ENCODE measurements at places on chromosomes 12 and 14.

GRCh38 chr14:87063181-87063580 is 929.8 kb downstream of the GALC start:
- DNase-seq: no peak

- DNase-seq: no peak
These were observed 292.1 kb downstream of the GLT1D1 start for GRCh38 chr12:129145381-129145780.

- DNase-seq: no peak
These were observed 16.6 kb downstream of the NFKBIA start for GRCh38 chr14:35387713-35388579.

GRCh38 chr12:59118356-59118755 is 198.1 kb upstream of the LRIG3 start:
- DNase-seq: no peak

GRCh38 chr12:47078733-47079467 is 521 bp upstream of the PCED1B start:
- DNase-seq: no peak

DNA sequence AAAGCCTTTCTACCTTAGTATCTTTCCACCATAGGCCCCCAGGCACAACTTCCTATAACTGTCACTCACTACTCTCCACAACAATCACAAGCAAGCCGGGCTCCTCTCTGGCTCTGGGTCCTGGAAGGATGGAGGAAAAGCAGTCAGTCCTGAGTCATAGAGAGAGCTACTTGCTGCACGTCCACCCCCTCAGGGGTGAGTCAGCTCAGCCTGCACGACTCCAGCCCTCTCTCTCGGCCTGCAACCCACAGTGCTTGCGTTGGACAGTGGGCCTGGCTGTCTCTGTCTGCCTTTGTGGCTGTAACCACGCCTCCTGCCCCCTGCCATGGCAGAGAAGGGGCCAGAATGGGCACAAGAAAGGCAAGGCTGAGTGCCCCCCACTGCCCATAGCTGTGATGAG is 154.1 kb upstream of the FKBP4 start:
- DNase-seq: no peak

GRCh38 chr12:94760786-94761185 is 110.4 kb upstream of the TMCC3 start:
- DNase-seq: no peak

DNA sequence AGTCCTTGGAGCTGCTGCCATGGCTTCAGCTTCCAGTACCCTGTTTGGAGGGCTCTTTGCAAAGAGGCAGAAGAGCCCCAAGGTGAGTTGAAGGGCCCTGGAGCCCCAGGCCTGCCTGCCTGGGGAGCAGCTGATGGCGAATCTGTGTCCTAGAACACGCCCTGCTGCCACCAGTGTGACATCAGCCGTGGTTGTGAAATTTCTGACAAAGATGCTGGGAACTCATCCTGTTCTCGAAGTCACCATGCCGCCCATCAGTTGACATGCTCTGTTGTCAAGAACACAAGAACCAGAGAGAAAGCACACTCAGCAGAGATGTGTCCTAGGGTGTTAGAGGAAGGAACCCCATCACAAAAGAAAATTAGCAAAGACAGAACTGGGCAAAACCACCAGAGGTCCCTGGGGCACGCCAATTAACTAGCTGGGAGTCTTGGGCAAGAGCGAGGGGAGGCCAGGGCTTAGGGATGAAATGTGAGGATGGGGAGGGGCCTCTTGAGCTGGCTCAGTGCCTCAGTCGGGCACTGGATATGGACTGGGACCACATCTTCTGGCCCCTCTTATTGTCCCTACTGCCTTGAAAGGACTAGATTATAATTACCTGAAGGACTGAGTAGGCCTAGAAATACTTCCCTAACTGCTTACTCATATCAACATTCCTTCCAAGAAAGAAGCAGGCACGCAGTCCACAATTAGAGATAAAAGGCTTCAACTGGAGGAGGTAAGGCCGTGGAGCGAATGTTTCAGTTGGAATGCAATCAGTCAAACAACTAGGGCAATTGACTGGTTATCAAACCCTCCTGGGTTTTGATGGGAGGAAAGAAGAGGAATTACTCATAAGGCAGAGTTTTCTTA is 163.1 kb downstream of the CACNA1C start:
- no peak for DNase-seq

GRCh38 chr12:79560225-79560889 is 130.4 kb downstream of the PAWR start:
- DNase-seq: no peak

DNA sequence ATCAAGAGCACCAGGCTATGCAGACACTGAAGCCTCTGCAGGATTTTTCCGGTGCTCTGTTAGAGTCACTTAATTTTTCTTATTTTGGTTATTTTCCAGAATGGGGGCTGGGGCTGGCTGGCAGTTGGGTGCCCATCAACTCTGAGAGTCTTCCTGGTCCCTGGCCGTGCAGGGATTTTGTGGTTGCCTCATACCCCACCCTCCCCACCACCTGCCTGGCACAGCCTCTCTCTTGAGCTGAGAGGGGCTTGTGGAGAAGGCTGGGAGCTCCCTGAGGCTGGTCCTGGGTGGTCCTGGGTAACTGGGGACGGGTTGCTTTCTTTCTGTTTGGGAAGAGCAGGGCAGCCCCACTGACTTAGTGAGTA is 23.3 kb downstream of the LRTM2 start:
- no peak for DNase-seq

GRCh38 chr14:66403183-66403582 is 83.0 kb upstream of the CCDC196 start:
- no peak for DNase-seq

- DNase-seq: no peak
These were observed 137.2 kb upstream of the DNM1L start for GRCh38 chr12:32541754-32542374.

GRCh38 chr12:113351089-113351488 is 7.3 kb upstream of the PLBD2 start:
- no peak for DNase-seq

DNA sequence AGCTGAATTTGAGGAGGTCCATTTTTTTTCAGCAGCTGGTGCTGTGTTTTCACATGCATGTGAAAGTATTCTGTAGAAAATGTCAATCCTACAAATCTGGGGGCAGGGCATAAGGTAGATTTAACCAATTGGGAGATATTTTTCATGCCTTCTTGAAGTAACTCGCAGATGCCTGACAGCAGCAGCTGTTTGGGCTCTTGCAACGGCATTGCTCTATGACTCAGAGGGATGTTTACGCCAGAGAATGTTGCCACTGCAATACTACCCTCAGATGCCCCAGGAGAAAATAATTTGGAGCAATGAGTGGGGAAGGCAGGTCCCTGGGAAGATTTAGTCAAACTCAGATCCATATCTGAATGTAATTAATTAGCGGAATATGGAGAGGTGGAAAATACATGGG is 42.5 kb upstream of the MYBPC1 start:
- DNase-seq: no peak

GRCh38 chr12:39626033-39626814 is 6.6 kb upstream of the ABCD2 start:
- DNase-seq: no peak

- no peak for DNase-seq
These were observed 917.0 kb downstream of the LRFN5 start for GRCh38 chr14:42523666-42524065.

DNA sequence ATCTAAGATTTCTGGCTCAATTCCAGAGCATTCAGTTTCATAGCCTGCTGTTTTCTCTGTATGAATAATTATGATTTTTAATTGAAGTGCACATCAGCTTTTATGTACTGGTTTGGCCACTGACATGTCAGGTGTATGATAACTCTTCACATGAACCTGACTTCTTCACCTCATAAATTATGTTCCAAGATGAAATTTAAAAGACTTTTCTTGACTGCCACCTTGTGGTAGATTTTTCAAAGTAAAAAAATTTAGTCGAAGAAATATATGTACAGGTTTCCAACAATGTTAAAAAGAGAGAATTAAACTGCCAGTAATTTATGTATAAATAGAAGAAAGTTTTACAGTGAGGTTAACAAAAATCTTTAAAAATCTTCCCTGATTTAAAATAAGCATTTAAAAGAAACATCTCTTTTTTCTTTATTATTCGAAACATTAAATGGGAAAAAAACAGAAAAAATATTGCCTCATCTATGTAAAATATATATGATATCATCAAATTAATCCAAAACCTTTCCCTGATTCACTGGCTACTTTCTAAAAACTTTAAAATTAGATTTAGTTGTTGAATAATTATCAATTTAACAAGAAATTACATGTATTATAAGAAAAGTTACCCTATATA is 124.9 kb upstream of the ATXN7L3B start:
- no peak for DNase-seq

- no peak for DNase-seq
These were observed 22.8 kb downstream of the EXOC5 start for GRCh38 chr14:57245941-57246340.

- DNase-seq: no peak
These were observed 231.3 kb upstream of the AMIGO2 start for GRCh38 chr12:47311010-47311409.

GRCh38 chr12:52371716-52372115 is 4.4 kb upstream of the KRT85 start:
- no peak for DNase-seq

DNA sequence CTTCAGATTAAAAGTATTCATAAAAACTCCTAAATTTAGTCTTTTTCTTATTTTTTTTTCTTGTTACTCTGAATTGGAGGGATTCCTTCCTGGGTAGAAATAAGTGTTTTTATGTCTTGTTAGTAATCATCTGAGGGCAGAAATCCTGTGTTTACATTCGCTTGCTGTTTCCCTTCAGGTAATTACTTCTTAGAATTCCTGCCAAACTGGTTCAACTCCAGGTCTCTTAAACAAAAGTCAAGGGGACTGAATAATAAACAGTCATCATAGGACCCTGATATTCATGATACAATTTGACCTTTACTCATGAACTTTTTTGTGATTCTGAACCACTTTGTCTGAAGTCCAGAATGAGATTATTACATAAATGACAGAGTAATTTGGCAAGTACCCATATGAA is 843.9 kb downstream of the FLRT2 start:
- no peak for DNase-seq

- DNase-seq: no peak
These were observed 379.4 kb downstream of the RPS29 start for GRCh38 chr14:49206828-49207227.

DNA sequence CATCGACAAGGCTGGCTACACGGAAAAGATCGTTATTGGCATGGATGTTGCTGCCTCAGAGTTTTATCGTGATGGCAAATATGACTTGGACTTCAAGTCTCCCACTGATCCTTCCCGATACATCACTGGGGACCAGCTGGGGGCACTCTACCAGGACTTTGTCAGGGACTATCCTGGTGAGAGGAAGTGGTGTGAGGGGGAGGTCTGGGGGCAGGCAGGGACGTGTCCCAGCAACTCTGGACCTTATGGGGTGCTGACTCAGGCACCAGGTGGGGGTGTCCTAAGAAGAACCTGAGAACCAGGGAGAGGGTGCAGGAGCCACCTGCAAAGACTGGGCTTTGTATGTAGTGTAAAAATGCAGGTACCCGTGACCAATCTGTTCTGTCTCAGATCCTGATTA is 5.2 kb downstream of the ENO2 start:
- DNase-seq: no peak

- no peak for DNase-seq
These were observed 62.7 kb downstream of the EEA1 start for GRCh38 chr12:92866418-92866817.

DNA sequence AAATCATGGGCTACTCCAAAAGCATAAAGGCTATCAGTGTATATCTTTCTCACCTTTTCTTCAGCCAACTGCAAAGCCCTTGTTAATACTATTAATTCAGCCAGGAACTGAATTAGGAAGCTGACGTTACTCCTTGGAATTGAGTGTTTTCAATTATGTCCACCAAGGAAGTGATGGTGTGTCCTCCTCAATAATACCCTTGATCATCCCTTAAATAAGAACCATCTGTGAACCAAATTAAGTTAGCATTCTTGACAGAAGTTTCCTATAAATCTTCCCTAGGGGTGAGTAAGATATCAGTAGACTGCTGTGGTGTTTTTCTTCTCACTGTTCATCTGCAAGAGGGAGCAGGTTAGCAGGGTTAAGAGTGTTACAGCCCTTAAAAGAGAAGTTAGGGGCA is 252.3 kb upstream of the AVPR1A start:
- no peak for DNase-seq

GRCh38 chr12:6942331-6942665 is 1.3 kb upstream of the RNU7-1 start:
- no peak for DNase-seq

- DNase-seq: no peak
These were observed 18.4 kb upstream of the PRPF39 start for GRCh38 chr14:45065540-45065939.

DNA sequence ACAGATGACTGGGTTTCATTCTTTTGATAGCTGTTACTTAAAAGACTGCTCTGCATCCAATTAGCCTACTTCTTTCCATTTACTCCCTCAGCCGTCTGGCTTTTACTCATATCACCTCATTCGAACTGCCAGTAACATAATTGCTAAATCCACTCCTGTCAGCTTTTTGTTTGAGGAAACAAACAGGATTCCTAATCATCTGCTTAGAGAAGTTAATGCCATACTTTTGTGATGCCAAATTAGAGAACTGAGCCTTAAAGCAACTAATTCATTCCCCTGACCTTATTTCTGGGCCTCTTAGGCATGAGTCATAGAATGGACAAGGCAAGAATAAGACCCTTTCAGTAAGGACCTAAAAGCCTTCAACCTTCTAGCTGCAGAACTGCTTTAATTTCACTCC is 2.9 kb downstream of the OXA1L start:
- DNase-seq: no peak

DNA sequence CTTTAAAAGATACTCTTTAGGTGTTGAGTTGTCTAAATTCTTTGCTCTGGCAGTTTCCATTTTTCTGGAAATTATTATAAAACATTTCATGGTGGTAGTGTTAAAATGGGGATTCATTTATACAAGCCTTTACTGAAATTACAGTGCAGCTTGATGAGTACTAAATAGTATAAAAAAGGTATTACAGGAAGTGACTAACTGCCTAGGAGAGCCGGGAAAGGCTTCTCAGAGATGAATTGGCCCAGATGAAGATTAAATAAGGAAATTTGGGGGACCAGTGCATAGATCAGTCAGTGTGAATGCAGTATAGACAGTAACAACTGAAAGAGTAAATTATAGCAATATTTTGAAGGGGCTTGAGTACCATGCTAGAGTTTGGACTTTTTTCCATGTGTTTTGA is 7.5 kb downstream of the PSMA6 start:
- no peak for DNase-seq

- DNase-seq: no peak
These were observed 4.1 kb upstream of the SLC7A7 start for GRCh38 chr14:22819151-22819988.
